ENCODE measurements at places on chromosomes 16 and 17.

DNA sequence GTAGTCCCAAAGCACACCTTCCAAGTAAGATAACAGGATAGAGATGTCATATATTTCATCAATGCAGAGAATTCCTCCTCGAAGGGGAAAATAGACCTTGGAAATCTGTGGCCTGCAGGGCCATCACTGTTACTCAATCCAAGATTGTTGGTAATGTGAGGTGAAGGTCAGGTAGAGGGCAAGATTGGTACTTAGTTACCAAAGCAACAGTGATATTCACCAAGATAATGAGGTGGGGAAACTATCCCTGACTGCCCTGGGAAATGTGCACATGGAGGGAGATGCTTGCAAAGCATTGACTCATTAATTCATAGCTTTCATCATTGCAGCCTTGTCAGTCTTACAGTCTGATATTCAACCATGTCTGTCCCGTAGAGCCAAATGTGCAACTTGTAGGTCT lies 234.1 kb upstream of the MON1B start:
- no peak for DNase-seq

- DNase-seq, result no peak
These were observed 31.3 kb upstream of the TNS4 start for GRCh38 chr17:40532520-40533253.

DNA sequence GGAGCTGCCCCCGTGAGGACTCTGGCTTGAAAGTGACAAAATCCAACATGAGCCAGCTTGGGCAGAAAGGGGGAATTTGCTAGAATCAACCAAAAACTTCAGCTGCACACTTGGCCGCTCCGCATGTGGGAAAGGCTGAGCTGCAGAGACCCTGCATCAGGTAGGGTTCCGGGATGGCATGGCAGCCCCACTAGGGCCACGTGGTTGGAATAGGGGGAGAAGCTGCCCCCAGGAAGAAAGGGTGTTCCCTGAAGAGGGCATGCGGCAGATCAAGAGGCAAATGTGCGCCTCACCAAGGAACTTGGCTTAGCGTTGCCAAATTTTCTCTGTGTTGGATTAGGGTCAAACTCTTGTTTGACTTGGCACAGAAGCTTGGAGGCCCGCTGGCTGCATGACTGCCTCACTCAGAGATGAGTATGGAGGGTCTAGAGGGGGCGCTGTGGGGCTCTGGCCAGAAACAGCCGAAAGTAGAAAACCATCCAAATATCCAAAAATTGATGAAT lies 29.2 kb upstream of the WFIKKN2 start:
- DNase-seq, result no peak

GRCh38 chr17:61587807-61588660 lies 3.0 kb downstream of the NACA2 start:
- no peak for DNase-seq

DNA sequence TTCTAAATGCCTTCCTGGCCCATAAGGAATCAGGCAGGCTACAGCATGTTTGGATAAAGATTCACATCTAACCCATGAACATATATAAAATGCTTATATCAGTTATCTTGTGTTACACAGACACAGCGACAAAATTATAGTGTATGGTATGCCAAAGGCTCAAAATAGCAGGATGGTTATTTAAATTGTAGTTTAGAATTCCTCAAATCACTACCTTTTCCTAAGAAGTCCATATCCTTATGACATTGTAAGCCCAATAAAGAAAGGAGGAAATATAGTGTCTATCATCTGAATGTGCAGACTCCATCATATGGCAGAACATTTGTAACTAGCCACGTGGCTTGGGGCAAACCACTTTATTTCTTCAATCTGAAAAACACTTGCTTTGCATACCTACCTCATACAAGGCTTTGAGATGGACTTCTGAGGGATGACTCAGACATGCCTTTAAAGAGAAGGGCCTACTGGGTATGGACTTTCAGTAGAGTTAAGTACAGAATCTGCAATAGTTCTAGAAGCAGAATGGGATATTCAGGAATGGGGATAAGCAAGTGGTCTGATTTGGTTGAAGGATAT lies 12.1 kb upstream of the DHX8 start:
- no peak for DNase-seq

DNA sequence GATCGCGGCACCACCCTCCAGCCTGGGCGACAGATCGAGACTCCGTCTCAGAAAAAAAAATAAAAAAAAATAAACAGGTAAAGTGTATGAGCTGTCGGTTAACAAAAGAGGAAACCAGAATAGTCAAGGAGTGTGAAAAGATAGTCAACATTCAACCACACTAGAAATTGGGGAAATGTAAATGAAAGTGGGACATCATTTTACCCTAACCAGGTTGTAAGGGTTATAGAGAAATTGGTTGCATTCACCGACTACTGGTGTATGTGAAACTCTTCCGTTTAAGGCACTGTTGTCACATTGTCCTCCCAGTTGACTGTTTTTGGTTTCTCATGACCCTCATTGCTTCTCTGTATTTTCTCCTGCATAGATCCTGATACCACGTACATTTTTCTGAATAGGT lies 62.8 kb downstream of the RABEP1 start:
- DNase-seq, result no peak

- no peak for DNase-seq
These were observed 30.2 kb upstream of the NAT9 start for GRCh38 chr17:74806334-74806733.

- no peak for DNase-seq
These were observed 140.6 kb upstream of the NUDT7 start for GRCh38 chr16:77581706-77582105.

DNA sequence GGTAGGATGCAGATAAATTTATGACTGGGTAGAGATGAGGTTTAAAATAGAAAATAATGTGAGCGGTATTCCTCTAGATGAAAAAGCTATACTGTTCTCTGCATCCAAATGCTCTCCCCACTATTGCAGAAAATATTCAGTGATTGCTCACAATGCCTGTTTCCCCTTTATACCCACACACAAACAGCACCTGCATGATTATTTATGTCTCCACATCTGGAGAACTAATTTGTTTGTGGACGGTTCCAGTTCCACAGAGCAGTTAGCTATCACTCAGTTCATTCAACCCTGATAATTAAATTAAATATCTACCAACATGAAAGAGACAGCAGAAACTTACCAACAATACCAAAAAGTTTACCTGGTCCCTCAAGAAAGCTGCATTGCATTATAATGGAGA lies 800.0 kb downstream of the CDH11 start:
- DNase-seq, result no peak

DNA sequence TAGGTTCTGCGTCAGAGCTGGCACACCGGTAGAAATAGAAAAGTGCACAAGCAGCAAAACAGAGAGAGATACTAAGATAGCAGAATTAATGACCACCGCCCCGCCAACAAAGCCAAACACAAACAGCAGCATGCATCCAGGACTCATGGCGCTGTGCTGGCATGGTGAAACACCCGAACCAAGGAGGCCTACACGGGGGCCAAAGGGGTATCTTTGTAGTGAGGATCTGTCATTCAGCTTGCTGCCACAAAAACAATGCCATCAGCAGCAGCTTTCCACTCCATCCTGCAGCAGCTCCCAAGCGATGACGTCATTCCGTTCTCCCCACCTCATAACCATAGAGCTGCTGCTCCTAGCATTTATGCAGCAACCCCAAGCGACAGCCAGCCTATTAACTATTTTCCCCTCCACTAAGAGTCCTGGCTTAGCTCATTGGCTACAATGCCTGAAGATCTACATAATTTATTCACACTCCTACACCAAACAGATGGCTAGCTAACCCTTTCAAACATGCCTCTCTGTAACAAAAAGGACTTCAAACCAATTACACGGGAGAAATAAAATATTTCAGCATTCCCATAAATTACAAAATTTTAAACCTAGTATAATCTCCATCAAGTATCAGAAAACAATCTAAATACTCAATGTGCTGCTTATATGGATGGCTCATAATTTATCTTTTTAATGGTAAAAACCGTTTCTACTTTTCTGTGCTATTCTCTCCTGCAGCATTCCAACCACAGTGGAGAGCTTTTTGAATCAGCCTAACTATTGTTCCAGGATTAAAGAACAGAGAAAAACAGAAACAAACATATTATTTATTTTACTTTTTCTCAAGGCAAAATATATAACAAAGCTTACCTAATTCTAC lies 73.9 kb downstream of the SPAG9 start:
- DNase-seq, result peak; percentile 94

DNA sequence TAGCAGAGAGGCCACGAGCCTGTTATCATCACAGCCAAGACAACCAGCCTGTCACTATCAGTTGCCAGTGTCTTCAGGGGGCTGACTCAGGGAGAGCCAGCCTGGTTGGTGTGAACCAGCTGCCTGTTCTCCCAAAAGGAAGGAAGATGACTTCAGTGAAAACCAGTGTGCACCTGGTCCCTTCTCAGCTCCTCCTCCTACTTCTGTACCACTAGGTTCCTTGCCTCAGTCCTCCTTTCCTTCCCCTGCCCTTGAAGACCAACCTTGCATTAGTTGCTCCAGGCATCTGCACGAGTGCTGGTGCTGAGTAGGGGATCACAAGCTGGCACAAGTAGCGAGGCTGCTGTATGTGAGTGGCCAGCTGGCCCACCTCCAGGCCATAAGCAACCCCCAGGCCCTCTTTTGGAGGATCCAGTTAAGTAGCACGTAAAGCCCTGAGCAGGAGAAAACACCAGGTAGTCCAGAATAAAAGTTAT lies 8.5 kb downstream of the TUBG1 start:
- DNase-seq, result no peak

DNA sequence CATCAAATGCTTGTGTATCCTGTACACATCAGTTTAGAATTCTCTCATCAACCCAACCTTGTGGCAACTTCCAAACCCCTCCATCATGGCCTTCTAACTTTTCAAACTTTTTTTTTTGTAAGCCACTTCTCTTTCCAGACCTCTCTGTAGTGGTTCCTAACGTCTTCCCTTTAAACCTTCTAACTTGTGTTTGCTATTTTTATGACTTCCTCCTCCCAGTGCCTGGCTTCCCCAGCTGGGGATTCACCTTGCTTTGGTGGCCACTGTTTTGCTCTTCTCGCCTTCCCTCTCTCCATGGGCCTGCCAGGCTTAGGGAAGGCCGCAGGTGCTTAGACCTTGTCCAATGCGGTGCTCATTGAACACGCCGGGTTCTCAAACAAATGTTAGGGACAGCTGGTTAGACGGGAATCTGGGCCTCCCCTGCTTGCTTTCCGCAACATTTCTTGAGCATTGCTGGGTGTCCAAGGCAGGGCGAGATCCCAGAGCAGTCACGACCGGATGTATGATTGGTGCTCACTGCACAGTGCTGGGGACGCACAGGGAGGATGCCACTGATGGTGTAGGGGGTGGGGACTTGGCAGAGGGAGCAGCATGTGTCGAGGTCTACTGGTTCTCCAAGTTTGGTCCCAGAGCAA lies 1.1 kb upstream of the XYLT2 start:
- no peak for DNase-seq

DNA sequence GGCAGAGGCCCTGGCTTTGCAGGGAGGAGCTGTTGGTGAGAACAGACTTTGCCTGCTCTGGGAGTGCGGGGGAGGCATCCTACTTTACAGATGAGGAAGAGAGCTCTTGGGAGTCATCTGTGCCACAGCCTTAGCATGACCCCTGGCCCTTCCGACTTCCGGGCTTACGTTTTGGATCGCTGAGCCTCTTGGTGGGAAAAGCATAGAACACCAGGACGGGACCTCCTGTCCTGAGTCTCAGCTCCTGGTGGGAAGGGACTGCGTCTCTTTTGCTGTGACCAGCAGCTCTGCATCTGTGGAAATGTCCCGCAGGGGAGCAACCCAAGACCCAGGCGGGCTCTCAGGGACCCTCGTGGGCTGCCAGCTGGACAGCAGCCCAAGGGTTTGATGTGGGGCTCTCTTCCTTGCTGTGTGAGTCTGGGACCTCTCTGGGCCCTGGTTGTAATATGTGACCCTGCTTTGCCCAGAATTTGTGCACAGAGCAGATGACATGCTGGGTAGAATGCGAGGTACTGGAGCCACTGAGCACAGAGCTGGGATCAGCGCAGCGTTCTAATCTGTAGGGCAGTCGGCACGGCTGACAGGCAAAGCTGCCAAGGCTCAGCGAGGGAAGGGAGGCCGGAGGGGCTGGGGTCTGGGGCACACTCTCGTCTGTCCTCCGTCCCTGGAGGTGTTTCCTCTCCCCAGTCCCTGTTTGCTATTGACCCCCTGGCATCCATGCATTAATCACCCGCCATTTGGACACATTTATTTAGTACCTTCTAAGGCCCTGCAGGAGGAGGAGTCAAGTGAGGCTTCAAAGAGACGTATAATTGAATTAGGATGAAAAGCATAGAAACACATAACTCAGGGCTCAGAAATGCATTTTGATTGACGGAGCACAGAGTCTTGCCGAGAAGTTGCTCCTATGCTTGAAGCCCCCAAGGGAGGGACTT lies 64.0 kb downstream of the NT5M start:
- DNase-seq, result no peak

DNA sequence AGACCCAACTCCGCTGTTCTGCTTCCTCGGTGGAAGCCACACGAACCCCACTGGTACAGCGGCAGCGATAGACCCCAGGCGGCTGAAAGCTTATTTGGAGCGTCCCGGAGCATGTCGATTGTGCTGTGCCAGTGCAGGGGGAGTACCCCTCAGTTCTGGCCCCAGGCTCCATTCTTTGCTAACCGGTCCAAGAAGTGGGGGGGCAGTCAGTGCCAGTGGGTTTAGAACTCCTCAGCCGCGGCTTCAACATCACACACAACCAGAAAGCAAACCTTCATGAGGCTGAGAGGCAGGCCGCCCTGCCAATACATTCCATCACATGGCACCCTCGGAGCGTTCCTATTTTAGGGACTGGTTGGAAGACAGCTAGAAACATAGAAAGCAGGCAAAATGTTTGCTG lies 1.7 kb upstream of the MNT start:
- DNase-seq, result no peak

DNA sequence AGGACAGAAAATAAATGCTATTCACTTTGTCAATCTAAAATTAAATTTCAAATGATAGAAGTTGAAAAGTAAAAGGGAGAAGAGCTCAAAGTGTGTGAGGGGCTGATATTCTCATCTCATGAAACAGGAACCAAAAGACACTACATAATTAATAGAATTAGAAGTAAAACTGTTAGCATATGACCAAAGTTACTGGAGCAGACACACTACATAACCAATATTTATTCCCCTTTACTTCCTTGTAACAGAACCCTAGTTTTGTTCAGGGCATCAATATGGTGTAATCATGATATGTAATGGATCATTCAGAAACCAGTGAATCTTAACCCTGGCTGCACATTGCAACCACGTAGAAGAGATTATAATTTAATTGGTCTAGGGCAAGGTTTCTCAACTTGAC lies 109.5 kb upstream of the SIAH1 start:
- DNase-seq, result no peak

DNA sequence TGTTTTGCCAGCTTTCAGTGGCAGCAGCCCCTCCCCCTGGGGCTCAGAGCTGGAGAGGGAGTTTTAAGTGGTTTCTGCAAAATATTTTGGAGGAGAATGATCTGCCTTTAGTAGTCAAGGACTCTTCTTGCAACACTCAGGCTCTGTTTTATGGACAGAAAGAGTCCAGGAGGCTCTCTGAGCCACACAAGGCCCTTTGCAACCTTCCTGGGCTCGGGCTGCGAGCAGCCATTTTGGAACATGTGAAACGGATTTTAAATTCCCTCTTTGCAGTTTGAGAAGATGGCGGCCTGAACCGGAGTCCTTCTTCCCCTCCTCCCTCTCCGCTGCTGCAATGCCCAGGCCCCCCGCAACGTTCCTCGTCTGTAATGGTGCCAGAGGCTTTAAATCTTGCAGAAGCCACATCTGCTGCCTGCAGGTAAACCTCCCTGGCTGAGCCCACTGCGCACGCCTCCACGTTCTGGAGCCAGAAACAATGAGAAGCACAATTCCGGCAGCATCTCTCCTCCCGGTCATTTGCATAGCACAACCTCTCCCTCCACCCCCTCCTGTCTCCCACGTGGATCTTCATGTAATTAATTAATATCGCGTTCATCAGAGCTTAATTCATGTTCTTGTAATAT lies 386.1 kb downstream of the SEC14L1 start:
- DNase-seq, result no peak

- DNase-seq, result no peak
These were observed 8.2 kb downstream of the RHBDF2 start for GRCh38 chr17:76492989-76493501.
